ENCODE measurements at places on chromosomes 16 and 17.

- no peak for DNase-seq
Observed at GRCh38 chr16:88677721-88678120, 8.6 kb downstream of the SNAI3 start.

DNA sequence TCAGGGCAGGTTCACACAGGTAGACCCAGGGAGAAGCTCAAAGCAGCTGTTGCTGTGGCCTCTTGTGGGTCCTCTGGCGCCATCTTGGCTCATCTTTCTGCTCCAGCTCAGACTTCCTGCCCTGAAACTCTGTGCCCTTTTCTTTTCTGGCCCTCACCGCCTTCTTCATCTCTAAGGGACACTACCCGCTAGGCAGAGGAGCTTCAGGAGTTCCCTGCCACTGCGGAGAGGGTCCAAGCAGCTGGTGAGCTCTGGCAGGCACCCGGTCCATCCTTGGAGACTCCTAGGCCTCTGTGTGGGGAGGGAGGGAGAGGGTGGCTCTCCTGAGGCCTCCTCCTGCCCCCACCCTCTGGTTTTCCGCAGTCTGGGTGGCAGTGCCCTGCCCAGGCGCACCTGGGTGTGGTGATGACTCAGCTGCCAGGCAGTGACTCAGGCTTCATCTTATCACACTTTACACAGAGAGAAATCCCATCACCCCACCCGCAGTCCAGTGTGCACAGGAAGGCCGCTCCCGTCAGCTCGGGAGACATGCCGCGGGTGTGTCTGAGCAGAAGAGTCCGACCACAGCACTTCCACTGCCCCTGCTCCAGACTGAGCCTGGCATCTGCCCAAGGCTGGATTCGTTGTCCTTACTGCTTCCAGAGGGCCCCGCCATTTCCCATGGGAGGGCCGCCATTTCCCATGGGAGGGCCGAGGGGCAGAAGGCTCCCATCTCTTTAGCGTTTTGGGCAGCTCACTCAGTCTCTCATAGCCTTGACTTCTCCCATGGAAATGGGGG is 7.3 kb downstream of the NT5C start:
- peak; percentile 60 for DNase-seq

DNA sequence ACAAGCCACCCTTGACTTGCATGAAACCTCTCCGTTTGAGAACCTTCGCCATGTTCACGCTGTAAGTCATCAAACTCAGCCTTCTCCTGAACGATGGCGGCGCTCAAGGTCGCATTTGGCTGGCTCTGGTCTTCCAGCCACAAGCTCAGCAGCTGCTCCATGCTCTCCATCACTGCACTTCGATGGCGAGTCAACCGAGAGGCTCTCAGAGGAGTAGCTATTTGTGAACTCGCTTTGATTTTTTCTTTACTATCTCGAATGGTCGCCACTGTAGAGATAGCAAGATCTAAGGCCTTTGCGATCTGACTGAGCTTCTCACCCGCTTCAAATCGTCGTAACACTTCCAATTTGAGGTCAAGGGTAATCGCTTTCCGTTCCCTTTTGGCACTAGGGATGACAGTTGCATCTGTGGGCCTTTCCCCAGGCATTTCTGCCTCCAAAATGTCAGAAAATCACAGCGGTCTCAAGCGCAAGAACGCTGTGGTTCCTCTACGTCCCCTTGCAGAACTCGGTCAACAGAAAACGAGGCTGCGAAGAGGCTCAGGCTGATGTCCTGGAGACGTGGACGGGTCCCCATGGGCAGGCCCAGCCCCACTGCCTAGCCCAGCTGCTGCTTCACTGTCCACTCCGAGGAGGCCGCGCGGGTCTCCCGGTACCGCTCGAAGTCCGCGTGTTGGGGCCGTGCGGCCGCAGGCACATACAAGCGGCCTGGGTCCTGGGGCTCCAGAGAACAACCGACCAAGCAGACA is 23.1 kb downstream of the DEF8 start:
- peak; percentile 10 for DNase-seq

GRCh38 chr16:66372078-66372897 is 5.8 kb downstream of the CDH5 start:
- no peak for DNase-seq

DNA sequence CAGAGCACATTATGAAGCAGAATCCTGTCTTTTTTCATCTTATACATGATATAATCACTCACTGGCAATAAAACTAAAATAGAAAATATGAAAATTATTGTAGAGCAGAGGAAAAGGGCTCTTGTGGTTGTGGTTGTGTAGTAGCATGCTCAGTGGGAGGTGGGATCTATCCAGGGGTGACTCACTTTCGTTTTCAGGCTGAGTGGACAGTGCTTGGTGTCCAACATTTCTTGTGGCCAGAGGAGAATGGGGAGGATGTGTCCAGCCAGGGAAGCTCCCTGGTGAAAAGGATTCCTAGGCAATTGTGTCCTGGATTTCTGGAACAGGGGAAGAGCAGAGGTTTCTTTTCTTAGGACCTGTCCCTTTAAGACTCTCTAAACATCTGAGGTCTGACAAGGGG is 31.9 kb upstream of the CPHXL start:
- no peak for DNase-seq

DNA sequence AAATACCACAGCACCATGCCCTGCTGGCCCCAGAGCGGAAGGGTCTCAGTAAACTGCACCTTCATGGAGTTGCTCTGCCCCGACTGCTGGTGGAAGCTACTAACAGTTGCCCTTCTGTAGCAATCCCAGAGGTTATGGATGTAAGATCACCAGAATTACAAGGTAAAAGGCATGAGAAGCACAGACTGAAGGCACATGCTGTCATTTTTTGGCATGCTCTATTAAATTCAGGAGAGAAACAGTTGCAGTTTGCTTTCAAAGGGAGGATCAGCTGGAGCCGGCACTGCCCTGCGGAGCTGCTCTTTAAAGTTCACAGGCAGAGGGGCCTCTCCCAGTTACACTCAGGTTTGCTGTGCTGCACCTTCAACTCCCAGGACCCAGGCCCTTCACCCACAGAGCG is 19.2 kb downstream of the NPRL3 start:
- no peak for DNase-seq

- no peak for DNase-seq
Observed at GRCh38 chr16:49312389-49312985, 30.8 kb upstream of the CBLN1 start.

- DNase-seq = no peak
Observed at GRCh38 chr16:340370-341091, 12.0 kb downstream of the AXIN1 start.

DNA sequence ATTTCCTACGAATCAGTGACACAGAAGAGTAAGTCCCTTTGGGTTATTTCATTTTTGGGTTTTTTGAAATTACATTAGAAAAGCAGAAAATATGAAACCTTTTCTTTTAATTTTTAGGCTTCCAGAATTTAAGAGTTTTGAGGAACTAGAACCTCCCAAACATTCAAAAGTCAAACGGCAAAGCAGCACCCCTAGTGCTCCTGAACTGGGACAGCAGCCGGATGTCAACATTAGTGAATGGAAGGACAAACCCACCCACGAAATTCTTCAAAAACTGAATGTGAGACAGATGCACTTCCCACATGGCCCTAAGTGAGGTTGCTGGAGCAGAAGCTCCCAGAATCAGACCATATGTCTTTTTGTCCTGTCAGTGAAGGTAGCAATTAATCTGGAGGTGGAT is 199.4 kb downstream of the PHKB start:
- DNase-seq = no peak

DNA sequence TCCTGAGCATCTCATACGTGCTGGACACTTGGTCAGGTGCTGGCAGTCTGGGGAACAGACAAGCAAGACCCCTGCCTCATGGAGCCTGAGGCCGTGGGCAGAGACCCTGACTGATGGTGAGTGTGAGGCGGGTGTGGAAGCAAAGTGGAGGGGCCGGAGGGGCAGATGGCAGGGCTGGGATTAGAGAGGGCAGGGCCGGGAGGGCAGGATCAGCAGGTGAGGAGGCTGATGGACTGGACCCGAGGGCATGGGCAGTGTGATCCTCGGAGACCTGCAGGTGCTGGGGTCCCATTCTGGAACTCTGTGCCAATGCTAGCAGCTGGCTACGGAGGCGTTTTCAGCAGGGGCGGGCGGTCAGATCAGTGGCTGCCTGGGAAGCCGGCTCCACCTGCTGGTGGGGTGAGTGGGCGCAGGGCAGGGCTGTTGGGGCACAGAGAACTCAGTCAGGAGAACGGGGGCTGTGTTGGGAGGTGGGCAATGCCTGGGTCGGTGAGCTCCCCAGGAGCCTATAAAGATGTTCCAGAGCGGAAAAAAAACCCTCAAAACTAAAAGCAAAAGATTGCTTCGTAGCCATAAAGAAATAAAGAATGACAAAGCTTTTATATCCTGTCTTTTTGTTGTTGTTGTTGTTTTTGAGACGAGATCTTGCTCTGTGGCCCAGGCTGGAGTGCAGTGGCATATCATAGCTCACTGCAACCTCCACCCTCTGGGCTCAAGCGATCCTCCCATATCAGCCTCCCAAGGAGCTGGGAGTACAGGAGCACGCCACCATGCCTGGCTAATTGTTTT is 8.9 kb upstream of the C16orf74 start:
- no peak for DNase-seq

DNA sequence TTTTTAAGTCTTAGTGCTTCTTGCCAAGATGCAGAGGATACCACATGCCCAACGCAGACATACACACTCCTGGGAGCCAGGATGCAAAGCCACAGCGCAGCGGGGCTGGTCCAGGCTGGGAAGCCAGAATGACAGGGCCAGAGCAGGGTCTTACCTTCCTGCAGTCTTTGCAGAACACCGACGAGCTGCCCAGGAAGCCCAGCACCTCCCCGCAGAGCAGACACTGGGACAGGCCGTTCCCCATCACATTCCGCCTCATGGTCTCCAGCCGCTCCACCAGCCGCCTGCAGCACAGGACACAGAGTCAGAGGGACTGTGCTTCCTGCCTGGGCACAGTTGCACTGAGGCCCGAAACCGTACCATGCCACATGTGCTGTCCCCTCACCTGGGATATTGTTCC is 33.3 kb downstream of the RPH3AL start:
- DNase-seq = no peak

DNA sequence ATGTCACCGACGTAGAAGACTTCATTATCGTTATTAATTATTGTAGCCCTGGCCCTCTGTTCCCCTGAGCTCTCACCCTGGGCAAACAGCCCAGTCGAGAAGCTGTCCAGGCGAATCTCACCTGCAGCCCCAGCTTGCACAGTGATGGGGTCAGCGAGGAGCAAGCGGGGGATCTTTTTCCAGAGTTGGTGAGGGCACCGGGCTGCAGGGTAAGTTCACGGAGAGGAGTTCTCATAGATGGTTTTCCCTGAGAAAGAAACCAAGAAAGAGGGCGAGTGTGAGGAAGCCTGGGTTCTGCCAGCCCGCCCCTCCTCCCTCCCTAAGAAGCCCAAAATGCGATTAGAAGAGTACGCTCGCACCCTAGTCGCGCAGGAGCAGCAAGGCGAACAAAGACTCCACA is 436 bp downstream of the SPAG5 start:
- no peak for DNase-seq

GRCh38 chr17:72531729-72532128 is 410.9 kb downstream of the SOX9 start:
- DNase-seq = no peak

DNA sequence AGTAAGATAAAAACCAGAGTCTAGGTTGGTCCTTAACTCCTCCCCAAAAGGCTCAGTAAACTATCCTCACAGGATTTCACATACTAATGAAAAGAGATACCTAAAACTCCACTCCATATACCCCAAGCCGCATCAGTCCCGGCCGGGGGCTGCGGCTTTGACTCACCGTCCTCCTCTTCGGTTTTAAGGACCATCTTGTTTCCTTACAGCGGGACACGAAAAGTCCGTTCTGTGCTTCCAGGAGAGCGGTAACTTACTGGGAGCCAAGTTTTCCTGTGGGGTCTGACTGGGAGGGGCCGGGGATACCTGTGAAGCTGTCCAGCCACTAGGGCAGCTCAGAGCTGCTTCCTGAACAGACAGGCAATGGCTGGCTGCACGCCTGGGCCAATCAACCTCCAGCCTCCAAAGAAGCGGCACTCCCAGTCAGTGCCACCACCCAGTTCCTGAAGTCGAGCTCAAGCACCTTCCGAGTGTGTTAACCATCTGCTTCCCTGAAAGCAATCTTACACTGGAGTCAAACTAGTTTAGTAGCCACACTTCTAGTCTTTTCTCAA is 45.5 kb downstream of the CYTH1 start:
- peak; percentile 47 for DNase-seq

GRCh38 chr17:48293319-48294019 is 136.5 kb downstream of the SKAP1 start:
- no peak for DNase-seq

- no peak for DNase-seq
Observed at GRCh38 chr17:45580924-45581323, 90.4 kb upstream of the PLEKHM1 start.

- DNase-seq = no peak
Observed at GRCh38 chr16:19188406-19188805, 20.4 kb downstream of the SYT17 start.

DNA sequence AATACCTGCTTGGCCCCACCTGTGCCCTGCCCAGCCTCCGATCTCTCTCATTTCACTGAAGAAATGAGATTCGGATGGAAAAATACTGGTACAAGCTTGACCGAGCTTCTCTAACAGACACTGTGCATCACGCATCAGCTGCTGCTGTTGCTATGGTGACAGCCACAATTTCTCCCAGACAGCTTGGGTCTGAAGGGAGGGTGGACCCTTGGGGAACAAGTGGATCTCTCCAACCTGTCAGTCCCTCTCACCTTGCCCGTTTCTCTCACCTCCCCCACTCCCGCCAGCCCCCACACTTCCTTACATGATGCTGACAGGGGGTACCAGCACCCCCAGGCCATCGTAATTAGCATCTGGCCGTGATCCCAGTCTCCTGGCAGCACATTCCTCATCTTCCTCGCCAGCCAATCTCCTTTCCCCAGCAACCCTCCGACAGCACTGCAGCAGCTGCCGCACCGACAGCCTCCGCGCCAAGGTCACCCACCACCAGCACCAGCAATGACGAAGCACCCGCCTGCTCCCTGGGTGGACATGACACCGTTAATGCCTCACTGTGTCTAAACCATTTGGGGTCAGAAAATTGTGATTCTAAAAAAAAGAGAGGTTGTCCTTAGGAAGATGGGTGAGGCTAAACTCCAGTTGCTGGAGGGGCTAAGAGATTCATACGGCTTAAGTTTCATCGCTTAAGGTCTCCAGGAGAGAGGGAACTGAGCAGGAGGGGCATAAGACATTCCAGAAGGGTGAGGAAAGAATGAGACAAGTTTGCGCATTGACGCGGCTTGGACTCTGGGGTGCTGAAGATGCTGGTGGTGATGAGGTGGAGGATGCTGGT is 58.6 kb upstream of the TNRC6A start:
- no peak for DNase-seq

DNA sequence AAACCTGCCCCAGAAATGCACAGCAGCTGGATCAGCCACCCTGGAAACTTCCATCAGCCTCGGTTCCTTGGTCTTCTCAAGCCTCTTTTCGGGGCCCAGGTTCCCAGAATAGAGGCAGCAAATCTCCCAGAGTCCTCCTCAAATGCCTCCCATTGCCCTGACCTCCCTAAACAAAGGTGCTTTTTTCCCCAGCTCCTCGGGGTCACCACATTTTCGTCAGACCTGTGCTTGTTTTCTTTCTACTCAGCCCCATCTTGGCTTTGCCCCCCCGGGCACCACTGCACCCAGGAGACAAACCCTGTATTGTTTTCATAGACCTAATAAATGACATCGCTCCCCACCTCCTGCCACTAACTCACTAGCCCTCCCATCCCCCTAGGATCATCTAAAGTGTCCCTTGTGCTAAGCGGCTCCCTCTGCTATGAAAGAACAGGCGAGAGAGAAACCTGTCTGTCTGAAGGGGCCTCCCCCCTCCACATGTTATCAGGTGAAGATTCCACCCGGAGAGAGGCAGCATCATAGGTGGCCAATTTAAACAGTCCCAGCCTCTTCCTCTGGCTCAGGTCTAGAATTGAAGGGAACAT is 451.1 kb downstream of the SOX9 start:
- DNase-seq = no peak
